ENCODE measurements at places on chromosomes 5 and 9. TPM values are rescaled to one million over a fixed set of nuclear protein-coding genes. Genes with fewer than 3 reads are reported as not detected.

DNA sequence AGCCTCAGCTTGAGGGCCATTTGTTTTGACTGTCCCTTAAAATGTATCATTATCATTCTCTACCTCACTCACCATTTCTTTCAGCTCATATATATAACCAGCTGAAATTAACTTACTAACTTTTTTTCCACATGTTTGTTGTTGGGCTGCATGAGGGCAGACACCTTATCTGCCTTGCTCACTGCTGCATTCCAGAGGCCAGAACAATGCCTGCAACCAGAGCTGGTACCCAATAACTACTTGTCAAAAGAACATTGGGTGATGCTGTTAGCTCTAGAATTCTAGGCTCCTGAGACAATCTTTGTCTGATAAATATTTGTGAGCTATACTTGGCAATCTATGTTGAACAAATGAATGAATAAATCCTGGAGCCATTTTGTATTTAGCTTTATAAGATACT, 68.3 kb downstream of the HTR4 start:
- DNase-seq, result no peak

DNA sequence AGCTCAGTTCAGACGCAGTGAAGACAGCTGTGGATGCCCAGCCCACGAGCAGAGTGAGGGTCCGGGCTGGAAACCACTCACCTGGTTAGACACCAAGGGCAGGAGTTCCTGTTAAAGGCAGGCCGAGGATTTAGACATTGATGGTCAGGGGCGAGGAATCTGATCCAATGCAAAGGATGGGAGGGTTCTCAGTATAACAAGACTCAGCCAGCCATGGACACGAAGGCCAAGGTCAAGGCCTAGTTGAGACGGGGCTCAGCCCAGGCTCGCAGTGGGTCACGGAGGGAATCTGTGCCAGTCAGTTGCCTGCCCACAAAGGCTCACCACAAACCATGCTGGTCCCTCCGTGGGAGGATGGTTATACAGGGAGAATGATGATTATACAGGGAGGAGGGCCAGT, 63.3 kb upstream of the FCN1 start:
- DNase-seq, result no peak

DNA sequence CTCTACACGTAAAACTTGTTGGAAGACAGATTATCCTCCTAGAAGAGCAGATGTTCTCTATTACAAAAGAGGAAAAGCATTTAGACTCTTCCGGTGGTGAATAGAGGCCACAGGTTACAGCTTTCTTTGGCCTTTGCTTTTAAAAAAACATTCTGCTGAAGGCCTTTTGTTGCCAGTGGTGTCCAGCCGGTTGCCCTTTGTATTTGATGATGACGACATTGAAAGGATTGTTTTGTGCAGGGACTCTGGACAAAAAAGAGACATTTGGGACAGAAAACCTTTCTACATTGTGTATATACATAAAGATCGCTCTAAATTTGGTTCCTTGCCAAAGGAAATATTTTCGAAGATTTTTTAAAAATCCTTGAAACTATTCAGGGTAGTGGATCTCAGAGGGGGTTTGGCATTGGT, 180.3 kb downstream of the C9orf152 start:
- no peak for DNase-seq

- no peak for DNase-seq
Measured at GRCh38 chr5:17436350-17436749, 61.7 kb upstream of the TAF11L2 start.

DNA sequence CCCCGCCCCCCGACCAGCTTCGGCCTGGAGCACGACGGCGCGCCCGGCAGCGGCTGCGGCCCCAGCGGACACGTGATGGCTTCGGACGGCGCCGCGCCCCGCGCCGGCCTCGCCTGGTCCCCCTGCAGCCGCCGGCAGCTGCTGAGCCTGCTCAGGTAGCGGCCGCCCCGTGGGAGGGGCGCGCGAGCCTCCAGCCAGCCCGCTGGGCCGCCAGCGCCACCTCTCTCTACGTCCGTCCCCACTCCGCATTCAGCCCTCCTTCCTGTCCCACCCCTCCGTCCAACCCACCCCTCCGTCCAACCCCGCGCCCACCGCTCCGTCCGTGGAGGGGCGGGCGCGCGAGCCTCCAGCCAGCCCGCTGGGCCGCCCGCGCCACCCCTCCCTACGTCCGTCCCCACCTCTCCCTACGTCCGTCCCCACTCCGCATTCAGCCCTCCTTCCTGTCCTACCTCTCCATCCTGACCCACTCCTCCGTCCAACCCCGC, 6.5 kb downstream of the ADAMTS13 start:
- DNase-seq, result no peak

GRCh38 chr5:65481171-65481581, 544 bp downstream of the ADAMTS6 start:
- no peak for DNase-seq

Gene QRFP
- total RNA-seq, result not detected

Gene CBY3
- not detected for total RNA-seq

Gene MYORG
- total RNA-seq, result 0.36 TPM

Gene PAPPA
- 0.03 TPM for total RNA-seq
